ENCODE measurements at places on chromosomes 13 and 19.

DNA sequence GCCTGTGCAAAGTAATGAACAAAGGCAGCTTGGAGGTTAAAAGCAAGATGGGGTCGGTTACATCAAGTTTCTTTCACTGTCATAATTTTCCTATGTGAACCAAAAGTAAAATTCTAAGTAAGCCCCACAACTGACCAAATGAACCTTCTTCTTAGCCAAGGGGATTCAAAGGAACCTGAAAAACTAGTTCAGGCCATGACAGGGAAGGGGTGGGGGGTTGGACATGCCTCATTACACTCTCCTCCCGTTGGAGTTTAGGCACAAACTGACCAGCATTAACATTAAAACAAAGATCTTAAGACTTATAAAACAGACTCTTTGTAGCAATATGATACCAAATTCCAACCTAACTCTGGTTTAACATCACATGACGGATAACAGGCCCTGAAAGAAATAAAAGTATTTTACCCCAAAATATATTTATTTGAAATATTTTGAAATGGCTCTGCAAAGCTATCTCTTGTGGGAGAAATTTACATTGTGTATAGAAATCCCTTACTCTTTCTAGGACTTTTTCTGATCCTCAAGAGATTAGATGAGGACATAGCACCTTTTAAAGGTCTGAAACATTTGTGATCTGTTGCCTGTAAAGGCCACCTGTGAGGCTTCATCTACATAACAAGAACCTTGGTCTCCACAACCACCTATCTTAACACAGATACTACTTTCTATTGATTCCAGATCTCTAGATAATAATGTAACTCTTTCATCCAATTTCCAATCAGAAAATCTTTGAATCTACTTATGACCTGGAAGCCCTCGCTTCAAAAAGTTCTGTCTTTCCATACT lies 1829.0 kb upstream of the MIR17HG start:
- DNase-seq = no peak

- no peak for DNase-seq
Measured at GRCh38 chr19:2039959-2040646, 10.9 kb downstream of the MKNK2 start.

DNA sequence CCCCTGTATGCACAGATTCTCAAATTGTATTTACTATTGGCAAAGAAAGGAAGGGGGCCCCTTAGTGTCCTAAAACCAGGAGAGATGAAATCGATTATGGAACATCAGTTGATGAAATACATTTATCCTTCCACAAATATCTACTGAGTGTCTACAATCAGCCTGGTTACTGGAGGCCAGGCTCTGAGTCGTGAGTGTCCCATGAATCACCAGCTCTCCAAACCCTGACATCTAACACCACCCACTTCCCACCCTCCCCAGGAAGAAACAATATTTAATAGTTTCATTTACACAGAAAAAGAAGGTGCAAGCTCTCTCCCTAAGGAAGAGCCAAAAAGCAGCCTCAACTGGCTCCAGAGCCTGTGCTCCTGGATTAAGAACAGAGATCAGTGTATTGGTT lies 25.2 kb downstream of the KCTD15 start:
- DNase-seq = no peak

DNA sequence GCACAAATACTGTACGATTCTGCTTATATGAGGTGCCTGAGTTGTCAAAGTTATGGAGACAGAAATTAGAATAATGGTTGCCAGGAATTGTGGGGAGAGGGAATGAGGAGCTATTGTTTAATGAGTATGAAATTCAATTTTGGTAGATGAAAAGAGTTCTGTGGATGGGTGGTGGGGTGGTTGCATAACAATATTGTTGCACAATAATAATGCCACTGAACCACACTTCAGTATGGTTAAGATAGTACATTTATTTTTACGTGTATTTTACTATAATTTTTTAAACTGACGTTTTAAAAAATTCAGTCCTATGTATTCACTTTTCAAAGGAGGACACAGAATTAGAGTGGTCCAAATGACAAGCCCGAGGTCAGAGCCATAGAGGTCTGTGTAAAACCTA lies 1.8 kb upstream of the OXGR1 start:
- DNase-seq = no peak

GRCh38 chr19:45526143-45526542 lies 18.9 kb downstream of the VASP start:
- DNase-seq = no peak

DNA sequence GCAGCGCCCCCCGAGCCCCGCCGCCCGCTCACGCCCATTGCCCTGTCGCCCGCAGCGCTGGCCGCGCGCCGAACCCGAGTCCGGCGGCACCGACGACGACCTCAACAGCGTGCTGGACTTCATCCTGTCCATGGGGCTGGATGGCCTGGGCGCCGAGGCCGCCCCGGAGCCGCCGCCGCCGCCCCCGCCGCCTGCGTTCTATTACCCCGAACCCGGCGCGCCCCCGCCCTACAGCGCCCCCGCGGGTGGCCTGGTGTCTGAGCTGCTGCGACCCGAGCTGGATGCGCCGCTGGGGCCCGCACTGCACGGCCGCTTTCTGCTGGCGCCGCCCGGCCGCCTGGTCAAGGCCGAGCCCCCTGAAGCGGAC lies 518 bp downstream of the KLF2 start:
- peak; percentile 35 for DNase-seq

- DNase-seq = peak; percentile 93
Measured at GRCh38 chr19:13152974-13153568, 2.9 kb downstream of the IER2 start.

GRCh38 chr19:12801466-12802266 lies at the start of the genes PRDX2 and THSD8:
TSS of gene PRDX2 (minus strand) at chr19:12801800. CDS start at chr19:12801261, 539 bp downstream.
TSS of gene THSD8 (plus strand) at chr19:12802069. CDS start at chr19:12802072, 3 bp downstream.
- peak; percentile 69 for DNase-seq

- no peak for DNase-seq
Measured at GRCh38 chr13:99044764-99045163, 66.9 kb upstream of the DOCK9 start.

DNA sequence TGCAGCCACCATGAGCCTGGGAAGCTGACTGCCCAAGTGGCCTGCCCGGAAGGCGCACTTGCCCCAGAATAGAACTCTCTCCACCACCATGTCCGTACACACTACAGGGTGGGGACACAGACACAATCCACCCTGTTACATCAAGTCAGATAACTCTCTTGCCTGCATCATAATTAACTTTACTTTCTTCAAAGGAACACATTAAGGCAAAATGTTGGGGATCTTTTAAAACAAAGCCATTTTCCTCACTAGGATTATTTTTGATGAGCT lies 23.3 kb upstream of the VSTM2B start:
- DNase-seq = no peak

DNA sequence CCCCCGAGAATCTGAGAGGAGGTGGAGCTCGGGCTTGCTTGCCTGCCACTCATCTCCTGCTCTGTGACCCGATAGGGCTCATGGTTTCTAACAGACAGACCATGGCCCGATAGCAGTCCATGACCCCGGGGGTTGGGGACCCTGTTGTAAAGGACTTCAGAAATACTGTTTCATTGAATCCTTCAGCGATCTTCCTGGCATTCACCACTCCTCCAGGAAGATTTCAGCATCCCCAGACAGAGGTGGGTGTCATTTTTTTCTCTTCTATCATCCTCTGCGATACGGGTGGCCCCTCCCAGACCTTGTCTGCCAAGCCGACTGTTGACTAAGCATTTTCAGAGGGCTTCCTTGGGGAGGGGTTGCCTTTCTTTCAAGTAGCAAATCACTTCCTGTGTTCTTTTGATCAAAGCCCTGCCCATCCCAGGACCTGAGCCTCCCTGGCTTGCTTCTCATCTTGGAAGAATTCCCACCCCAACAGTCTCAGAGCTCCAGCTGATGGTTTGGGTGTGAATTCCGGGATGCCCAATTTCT lies 1.7 kb downstream of the MYO1F start:
- DNase-seq = peak; percentile 46

DNA sequence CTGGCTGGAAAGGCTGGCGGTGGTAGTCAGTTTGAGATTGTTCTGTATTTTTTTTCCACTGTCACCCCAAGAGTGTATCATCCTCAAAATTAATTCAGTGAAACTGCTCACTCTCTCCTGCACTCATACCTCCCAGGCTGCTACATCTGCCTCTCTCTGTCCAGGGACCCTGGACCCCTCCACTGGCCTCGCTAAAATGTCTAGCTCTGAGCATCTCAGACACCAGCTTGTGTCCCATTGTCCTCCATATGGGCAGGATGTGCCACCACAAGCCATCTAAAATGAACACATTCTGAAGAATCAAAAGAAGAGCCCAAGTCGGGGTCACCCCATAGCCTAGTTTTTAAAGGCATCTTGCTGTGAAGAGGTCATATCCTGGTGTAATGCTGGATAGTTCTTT lies 345.5 kb upstream of the TSHZ3 start:
- no peak for DNase-seq

DNA sequence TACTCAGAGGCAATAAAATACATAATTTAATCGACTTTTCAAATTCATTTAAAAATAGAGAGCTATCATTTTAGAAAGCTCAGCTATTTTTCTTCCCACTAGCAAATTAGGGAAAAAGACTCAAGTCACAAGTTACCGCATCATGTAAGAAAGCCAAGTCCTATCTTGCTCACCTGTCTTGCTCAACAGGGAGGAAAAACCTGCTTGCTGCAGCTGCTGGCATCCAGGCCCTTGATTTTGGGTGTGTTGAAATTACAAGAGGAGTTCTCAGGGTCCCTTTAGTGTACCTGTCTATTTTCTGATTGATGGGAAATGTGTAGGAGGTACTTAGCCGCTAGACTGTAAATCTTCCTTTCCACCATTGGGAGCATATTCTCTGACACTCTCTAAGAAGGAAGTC lies 22.2 kb downstream of the SLC10A2 start:
- no peak for DNase-seq

DNA sequence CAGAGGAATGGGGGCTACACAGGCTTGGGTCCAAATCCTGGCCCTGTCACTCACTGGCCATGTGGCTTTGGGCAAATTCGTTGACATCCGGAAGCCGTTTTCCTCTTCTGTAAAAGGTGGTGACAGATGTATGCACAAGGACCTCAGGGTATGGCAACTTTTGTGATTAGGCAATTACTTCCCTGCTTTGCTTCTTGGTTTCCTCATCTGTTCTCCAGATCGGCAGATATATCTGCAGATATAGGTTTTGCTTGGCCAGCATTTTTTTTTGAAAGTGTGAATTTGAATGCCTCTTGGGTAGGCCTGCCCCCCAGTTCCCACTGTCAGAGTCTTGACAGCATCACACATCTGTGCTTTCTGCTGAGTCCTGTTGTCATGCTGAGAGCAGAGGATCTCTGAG lies 17.7 kb downstream of the TMEM272 start:
- no peak for DNase-seq

DNA sequence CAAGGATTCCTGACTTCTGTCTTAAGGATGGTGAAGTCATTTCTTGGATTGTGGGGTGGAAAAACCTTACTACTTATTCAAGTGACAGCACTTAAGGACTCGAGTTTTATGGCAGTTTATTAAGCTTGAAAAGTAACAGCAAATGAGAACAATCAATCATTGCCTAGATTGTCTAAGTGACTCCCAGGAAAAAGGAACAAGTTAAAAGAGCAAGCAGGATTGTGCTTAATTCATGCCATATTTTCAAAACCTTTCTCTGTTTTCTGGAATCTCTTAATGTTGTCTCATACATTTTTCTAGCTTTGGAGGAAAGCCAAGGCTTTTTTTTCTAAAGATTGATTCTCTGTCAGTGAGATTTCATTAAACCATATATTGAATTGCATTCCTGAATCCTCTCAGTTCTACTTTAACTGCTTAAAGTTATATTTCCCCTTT lies 236.2 kb upstream of the HTR2A start:
- no peak for DNase-seq

- no peak for DNase-seq
Measured at GRCh38 chr13:67366533-67366932, 136.4 kb upstream of the PCDH9 start.

DNA sequence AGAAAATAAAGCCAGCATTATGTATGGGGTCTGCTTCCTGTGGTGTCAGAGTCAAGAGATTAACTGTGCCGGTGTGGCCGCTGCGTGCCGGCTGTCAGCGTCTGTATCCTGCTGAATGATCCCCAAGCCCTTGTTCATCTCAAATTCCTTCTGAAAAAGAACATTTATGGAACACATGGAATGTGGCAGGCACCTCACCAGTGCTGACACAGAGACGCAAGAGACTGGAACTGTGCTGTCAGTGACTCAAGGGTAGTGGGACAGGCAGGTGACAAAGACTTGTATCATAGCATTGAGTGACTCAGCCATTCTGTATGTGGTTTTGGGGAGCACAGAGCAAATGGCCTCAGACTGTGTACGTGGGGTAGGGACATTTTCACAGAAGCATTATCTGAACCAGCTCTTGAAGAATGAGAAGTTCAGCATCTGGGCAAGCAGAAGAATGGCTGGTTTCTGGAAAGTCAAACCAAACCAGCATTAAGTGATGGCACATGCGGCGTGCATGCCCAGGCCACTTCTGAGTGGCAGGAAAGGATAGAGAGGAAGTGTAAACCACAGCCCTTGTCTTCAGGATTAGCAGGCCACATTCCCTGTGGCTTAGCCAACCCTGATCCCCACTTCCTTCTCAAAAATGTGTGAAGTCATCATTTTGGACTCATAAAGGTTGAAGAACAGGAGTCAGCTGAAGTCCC lies 54.0 kb upstream of the IRS2 start:
- no peak for DNase-seq

- DNase-seq = no peak
Measured at GRCh38 chr13:75806117-75806516, 170.0 kb downstream of the LMO7 start.

DNA sequence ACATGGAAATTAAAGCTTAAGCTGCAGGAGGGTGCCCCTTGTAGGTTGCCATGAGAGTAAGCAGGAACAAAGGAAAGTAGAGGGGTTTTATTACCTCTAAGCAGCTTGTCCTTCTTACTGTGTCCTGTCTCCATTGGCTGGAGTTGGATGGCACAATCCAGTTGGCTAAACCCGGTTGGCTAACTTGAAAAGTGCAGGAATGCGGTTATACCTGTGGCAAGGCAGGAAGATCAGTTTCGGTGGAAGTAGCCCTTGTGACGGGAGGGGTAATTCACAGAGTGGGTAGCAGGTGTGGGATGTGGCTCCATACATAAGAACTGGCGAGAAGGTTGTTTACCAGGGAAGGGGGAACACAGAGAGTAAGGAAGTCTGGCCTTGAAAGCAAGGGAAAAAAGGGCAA lies 3.2 kb downstream of the ZNF726 start:
- DNase-seq = no peak

DNA sequence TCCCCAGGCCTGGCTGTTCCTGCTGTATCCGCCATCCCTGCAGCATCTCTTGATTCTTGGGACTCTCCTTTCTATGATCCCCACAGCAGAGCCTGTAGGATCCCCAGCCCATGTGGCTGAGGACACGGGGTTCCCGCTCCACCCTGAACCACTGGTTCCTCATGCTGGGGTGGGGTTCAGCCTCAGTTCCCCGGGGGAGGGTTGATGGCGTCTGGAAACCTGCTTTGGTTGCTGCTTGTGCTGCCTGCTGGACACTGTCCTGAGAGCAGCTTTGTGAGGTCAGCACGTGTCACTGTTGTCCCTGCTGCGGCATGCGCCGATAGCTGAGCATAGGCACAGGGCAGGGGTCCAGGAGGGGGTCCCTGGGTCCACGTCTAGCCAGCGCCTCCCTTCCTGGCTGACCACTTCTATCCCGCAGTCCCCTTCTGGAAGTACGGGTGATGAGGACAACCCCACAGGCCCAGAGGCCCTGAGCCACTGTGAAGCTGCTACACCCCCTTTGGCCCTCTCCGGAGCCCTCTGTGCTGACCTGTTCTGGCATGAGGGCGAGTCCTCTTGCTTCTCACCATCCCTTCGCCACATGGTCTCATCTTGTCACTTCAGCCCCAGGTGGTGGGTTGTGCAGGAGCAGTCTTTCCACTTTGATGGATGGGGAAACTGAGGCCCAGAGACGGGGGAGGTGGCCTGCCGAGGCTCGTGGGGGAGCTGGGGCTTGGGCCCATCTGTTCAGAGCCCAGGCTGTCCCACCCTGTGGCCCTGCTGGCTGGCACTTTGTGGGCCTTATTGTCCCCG lies 5.5 kb downstream of the EPN1 start:
- no peak for DNase-seq

Measured in activated T-helper 1 cell treated with Interleukin-2 at 50 U/mL for 16 hours (primary cell).